Cortex of kidney (tissue), 1 donor: ENCODE measurements at places on chromosomes 5 and 9.

DNA sequence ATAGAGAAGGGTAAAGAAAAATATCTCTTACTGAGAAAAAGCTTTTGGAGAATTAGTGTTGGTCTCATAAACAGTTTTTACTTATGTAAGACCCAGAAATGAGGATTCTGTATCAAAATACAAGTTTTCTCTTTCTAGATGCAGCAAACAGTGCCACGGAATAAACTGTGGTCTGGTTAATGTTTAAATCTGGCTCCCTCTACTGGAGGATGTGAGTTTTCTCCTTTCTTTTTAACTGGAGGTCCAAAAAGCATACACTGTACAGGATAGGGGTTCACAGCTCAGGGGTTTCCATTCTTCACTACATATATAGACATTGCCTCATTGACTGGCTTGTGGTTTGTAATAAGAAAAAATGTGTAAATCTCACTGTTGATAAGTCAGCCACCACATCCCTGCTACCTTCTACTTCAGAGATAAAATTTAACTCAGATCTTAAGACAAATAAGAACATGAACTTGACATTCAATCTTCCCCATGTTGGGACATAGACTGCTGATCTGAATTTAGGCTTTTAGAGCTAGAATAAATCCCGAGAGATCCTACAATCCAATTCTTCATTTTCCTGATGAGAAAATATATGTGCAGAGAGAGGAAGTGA, 98.9 kb downstream of the CFAP95 start:
- DNase-seq = no peak

DNA sequence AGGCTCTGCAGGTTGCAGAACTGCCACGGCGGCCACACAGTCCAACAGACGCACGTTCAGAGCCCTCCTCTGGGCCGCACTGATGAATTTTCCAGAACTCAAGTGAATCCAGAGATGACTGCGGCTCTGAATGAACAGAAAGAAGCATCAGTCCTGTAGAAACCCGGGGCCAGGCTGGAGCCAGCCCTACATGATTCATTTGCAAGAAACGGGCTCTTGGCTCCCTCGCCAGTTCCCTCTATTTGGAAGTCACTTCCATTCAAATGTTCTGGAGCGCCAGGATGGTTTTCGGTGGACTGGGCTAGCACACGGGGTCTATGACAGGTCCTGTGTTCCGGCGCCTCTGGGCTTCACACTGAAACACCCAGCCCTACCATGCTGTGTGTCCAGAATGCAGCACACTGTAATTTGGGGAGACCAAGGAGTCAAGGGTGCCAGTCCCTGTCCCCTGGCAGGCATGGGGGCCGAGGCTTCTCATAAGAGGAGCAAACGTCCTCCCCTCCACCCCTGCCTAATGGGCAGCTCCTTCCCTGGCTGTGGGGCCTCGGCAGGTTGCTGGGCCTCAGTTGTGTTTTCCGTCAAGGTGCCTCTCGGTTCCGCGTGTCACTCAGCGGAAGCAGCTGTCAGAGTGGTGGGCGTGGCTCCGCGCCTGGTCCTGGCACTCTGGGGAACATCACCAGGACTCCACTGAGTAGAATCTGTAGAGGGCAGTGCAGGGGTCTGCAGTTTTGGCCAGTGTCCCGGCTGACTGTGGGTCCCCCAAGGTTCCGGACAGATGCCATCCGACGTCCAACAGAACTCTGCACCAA, 18.1 kb upstream of the COL5A1 start:
- no peak for DNase-seq

DNA sequence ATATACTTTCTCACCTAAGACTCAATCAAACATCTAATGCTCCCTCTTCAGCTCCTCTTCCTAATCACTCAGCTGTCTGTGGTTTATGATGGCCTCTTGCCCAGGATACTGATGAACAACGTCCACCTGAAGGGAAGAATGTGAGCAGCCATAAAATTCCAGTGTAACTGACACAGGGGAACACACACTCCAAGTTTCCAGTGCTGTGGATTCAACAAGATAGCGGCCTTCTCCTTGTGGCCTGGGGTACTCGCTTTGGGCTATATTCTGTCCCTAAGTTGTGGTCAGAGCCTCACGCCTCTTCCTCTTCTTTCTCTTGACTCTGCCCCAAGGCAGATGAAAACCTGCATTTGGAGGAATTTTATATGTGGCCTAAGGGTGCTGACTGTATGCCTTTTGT, 11.7 kb downstream of the B4GALT1 start:
- no peak for DNase-seq

DNA sequence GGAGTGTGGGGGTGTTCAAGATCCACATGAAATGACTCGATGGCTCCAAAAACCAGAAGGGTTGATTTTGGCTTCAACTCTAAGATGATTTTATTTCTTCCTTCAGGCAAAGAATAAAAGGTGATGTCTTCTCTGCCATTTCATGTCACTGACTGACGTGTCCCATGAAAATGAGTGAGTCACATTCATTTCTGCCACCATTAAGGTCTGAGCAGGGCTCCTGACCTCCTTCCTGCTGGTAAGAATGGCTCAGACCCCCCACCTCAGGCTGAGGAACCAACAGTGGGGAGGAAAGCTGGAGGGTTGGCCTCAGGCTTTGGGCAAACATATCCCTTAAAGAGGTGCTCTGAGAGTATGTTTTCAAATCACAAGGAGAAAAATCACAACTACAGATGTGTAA, 53.9 kb upstream of the ZNF354A start:
- DNase-seq = no peak

GRCh38 chr9:13513716-13514444, 234.4 kb upstream of the MPDZ start:
- no peak for DNase-seq
